CD4-positive, alpha-beta memory T cell (primary cell): ENCODE measurements at places on chromosomes 6 and 20.
A peak's percentile ranks its signal among the peaks of the same experiment; 100 is the strongest.

GRCh38 chr6:149683256-149683859, 34.5 kb downstream of the LATS1 start:
- no peak for DNase-seq

- no peak for DNase-seq
Observed at GRCh38 chr6:112281821-112282615, 27.7 kb upstream of the LAMA4 start.

DNA sequence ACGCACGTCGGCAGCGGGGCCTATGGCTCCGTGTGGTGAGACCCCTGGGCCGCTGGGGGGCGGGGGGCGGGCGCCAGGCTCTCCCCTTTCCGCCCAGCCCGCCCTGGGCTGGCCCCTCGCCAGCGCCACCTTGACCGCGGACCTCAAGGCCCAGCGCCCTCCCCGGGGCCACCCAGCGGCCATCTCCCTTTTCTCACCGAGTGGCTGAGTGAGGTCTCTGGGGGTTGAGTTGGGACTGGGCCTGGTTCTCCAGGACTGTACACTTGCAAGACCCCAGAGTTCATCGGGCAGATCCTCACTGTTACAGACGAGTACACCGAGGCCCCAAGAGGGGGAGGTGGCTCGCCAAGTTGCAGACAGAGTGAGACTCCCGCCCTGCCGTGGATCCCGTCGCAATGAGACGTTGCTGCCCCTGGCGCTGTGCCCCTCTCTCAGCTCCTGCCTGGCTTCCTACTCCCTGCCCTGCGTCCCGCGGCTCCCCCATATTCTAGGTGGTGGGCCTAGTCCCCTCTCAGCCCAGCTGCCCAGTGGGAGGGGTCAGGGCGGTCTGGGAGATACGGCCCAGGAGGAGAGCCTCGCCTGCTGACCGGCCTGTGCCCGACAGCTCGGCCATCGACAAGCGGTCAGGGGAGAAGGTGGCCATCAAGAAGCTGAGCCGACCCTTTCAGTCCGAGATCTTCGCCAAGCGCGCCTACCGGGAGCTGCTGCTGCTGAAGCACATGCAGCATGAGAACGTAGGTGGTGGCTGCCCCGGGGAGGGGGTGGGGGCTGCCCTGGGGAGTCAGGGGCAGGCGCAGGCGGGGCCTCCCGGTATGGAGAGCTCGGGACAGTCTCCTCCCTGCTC, 576 bp downstream of the MAPK13 start:
- DNase-seq = peak; percentile 39

DNA sequence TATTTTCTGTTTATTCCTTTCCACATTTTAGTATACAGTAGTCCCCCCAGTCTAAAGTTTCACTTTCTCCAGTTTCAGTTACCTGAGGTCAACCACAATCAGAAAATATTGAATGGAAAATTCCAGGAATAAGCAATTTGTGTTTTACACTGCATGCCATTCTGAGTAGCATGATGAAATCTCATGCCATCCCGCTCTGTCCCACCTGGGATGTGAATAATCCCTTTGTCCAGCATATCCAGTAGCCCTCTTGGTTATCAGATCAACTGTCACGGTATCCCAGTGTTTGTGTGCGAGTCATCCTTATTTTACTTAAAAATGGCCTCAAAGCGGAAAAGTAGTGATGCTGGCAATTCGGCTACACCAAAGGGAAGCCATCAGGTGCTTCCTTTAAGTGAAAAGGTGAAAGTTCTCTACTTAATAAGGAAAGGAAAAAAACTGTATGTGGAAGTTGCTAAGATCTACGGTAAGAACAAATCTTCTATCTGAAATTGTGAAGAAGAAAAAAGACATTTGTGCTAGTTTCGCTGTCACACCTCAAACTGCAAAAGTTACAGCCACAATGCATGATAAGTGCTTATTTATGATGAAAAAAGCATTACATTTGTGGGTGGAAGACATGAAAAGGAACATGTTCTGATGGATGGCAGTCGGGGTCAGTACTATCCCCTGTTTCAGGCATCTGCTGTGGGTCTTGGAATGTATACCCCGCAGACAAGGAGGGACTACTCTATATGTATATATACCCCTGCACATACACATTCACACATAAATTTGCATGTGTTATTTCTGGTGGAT, 11.3 kb downstream of the NOX3 start:
- no peak for DNase-seq

- DNase-seq = peak; percentile 42
Observed at GRCh38 chr20:297925-298775, 780 bp downstream of the ZCCHC3 start.

DNA sequence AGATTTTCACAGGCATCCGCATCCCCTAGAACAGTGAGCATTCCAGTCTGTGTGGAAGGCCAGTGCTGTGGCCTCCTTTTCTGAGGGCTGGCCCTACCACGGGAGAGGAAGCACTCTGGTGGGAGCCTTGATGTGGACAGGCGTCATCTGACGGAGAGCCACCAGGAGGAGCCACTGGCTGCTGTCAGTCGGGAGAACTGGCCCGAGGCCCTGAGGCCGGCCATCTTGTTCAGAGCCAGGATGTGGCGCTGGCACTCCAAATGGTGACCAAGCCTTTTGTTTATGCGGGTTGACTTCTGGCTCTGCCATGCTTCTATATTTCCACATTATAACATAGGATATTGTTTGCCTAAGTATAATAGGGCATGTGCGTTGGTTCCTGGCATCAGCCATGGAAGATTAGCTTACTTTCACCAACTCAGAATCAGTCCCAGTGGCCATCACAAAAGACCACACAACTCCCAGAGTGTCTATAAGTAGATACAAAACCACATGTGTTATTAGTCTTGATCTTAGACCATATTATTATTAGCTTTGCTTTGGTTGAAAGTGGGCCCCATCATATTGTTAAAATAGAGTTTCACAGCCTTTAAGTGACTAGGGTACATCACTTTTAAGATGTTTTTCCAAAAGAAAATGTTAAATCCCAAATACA, 273.9 kb upstream of the TAB2 start:
- DNase-seq = no peak

DNA sequence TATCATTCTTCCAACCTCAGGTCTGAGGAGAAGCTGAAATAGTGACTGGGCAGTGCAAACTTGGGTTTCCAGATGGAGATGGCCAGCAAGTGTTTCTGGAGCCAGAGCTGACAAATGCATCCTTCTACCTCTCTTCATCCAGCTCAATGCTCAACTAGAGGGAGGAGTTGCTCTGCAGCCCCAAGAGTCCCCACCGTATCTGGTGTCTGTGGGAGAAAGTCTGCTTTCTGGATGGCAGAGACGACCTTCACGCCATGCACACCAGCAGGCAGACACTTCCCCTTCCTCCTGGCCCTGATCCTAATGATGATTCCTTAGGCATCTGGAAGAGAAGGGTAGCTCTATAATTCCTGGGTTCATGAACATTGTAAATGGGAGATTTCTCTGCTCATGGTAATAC, 127.4 kb upstream of the SPACA1 start:
- no peak for DNase-seq

- DNase-seq = no peak
Observed at GRCh38 chr6:158500016-158500735, 59.7 kb upstream of the TMEM181 start.

DNA sequence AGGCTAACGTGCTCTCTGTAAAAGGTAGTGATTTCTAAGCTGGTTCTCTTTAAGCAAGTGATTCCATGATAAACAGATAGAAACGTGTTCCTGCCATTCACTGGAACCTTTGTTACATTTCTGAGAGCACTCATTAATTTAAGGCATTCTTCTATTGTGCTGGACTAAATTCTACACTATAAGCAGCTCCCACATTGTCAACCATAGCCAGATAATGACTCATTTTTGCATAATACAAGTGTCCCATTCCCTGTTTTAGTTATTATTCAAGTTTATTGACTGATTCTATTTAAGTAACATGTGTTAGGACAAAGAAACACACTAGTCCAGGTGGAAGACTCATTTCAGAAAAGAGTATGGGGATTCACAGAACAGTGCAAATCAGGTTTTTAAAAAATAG, 13.5 kb upstream of the XRN2 start:
- DNase-seq = no peak

DNA sequence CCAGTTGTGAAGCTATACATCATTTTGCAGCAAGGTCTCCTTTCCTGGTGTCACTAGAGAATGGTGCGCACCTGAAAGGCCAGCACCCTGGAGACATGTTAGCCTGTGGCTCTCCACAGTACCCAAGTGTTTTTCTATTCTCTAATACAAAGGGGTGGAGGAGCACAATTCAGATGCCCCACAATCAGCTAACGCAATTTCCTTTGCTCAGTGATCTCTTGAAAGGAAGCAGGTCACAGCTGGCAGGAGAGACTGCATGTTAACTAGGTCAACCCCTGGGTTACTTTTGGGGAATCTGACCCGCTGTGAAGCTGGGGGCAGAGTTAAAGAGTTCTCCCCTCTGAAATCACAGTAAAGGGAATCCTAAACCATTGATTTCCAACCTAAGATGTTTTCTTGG, 92.5 kb downstream of the B3GAT2 start:
- DNase-seq = no peak

DNA sequence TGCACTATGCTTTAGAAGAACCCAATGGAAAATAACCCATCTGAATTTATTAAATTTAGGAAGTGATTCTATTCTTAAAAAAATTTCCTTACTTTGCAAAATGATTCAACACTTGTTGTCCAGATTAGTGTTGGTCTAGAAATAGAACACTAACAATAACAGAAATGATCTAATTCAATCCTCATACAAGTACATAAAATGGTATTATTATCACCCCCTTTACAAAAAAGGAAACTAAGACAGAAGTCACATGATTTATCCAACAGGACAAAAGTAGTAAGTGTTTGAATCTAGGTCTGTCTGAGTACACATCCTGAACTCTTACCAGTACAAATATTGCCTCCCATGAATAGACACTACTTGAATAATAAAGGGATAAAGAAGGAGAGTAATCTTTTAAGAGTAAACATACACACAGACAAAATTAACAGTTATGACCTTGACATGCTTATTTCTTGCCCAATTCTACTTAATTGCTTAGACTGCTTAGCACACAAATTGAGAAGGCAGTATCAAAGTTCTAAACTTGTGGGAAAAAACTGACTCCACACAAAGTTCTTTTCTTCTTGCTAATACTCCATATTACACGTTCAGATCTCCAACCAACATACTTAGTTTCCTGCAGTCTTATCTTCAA, 195.4 kb upstream of the RUNX2 start:
- no peak for DNase-seq

GRCh38 chr20:63351326-63351700, 9.8 kb downstream of the CHRNA4 start:
- no peak for DNase-seq

- DNase-seq = no peak
Observed at GRCh38 chr6:73956305-73956704, 260.3 kb downstream of the CD109 start.

DNA sequence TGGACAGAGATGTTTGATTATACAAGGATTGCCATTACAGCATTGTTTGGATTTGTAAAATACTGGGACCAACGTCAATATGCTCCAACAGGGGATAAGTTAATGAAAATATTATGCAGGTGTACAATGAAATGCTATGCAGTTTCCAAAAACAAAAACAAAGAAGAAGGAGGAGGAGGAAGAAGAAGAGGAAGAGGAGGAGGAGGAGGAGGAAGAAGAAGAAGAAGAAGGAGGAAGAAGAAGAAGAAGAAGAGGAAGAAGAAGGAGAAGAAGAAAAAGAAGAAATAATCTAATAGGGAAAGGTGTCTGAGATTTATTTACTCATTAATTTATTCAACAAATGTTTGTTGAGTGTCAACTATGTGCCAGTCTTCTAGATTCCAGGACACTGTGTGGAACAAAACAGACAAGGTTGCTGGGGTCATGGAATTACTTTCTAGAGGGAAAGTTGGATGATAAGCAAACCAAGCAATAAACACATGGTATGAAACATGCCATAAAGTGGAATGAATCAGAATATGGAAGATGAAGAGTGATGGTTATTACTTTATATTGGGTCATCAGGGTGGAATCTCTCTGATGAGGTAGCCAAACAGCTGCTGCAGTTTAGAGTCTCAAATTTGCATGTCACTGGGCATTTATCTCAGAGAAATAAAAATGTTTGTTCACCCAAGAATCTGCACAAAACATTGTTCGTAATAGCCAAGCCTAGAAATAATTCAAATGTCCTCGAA, 6.3 kb upstream of the TRIM27 start:
- DNase-seq = no peak

DNA sequence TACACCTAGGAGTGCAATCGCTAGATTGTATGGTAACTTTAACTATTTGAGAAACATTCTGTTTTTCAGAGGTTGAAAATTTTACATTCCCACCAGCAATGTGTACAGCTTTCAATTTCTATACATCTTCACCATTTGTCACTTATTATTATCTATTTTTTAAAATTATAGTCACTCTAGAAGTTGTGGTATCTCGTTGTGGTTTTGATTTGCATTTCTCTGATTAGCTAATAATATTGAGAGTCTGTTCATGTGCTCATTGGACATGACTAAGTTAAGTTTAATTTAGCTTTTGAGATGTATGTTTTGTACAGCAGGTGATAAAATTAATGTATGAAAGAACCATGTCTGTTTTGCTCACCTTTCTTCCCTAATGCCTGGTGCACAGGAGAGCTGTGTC, 34.8 kb upstream of the PLCB1 start:
- no peak for DNase-seq

DNA sequence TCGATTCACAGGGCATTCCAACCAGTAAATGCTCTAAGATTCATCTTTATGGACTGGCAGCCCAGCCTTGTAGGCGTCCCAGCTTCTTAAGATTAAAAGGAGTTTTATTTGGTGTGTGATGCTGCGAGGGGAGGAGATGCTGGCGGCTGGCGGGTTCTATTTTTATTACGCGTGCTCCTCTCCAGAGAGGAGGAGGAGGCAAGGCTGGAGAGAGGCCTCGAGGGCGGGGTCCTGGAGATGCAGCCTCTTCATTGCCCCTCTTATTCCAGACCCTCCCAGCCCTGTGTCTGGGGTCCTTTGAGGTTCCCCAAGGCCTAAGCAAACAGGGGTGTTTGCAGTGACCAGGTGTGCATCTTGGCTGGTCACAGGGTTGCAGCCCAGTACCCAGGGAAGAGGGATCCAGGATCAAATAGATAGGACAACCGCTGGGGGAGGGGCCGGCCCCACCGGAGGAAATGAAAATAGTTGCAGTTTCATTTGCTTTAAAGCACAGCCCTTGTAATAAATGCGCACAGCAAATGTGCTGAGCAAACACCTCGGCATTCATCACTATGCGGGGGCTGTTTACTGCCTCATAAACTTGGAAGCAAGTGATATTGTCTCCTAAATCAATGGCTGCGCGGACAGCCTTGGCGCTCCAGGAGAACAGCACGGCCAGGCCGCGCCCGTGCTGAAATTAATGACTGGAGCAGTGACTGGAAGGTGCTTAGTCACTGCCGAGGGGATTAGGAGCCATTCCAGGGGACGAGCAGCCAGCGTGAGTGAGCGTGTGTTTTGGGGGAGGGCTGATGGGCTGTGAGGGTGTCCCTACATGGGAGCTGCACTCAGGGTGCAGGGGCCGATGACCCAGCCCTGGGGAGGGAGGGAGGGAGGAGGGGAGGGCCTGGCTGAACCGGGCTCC, 83.0 kb downstream of the TMEM242 start:
- DNase-seq = no peak

DNA sequence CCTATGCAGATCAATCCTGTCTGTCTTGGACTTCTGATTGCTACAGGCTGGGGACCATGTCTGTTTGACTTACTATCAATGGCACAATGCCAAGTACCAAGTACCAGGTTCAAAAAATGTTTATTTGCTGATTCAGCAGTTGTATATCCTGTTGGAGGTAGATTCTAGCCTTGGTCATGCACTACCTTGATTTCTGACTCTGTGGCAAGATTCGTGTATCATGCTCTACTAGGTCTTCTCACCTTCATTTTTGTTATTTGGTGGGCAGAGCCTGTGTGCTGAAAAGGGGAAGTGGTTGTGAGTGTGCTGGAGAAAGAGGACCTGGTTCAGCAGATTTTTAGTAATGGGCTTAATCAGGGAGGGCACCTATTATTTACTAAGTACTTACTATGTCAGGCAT, 192.4 kb upstream of the MYLIP start:
- DNase-seq = no peak
